SJCRH30 (cell line): ENCODE measurements at places on chromosomes 7 and 10. TPM values are rescaled to one million over a fixed set of nuclear protein-coding genes. Genes with fewer than 3 reads are reported as not detected.

Gene NCF1
- not detected in 2 replicates for total RNA-seq

Gene HABP2
- total RNA-seq: not detected in 2 replicates

- no peak for DNase-seq
Measured at GRCh38 chr7:102472126-102473041, 6.3 kb downstream of the POLR2J start.

DNA sequence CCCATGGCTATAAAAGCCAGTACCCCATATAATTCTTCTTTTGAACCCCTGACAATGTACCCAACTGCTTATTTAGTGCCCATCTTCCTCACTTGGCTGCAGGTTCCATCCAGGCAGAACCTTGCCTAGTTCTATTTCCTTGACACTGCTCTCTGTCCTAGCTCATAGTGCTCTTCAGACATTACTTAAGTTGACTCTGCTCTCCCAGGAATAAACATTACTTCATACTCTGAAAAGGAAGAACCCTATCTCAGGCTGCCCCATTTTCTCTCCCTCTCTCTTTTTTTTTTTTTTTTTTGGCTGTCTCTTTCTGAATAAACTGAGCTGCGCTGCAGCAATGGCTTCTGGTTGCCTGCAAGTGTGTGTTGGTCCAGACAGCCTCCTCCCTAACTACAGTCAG lies 21.0 kb downstream of the ACTA2 start:
- DNase-seq: no peak

DNA sequence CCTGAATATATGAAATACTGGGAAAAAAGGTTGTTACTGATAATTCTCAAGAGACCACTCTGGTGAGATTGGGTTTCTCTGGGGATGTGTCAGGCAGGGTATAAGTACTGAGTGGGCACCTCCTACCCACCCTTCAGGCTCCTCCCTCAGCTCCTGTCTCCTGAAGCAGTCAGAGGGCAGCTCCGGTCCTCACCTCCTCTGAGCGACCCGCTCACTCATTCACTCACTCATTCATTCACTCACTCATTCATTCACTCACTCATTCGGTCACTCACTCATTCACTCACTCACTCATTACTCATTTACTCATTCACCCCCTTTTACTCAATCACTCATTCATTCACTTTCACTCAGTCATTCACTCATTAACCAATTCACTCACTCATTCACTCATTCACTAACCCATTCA lies 6.9 kb upstream of the PFKP start:
- no peak for DNase-seq
